ENCODE measurements at places on chromosomes 13 and 19. TPM values are rescaled to one million over a fixed set of nuclear protein-coding genes. Genes with fewer than 3 reads are reported as not detected.

The NPHS1 gene
- not detected for total RNA-seq

The KRTDAP gene
- total RNA-seq, result not detected

The POU2F2 gene
- total RNA-seq, result 29.3 TPM

The SPIB gene
- 0.78 TPM for total RNA-seq

DNA sequence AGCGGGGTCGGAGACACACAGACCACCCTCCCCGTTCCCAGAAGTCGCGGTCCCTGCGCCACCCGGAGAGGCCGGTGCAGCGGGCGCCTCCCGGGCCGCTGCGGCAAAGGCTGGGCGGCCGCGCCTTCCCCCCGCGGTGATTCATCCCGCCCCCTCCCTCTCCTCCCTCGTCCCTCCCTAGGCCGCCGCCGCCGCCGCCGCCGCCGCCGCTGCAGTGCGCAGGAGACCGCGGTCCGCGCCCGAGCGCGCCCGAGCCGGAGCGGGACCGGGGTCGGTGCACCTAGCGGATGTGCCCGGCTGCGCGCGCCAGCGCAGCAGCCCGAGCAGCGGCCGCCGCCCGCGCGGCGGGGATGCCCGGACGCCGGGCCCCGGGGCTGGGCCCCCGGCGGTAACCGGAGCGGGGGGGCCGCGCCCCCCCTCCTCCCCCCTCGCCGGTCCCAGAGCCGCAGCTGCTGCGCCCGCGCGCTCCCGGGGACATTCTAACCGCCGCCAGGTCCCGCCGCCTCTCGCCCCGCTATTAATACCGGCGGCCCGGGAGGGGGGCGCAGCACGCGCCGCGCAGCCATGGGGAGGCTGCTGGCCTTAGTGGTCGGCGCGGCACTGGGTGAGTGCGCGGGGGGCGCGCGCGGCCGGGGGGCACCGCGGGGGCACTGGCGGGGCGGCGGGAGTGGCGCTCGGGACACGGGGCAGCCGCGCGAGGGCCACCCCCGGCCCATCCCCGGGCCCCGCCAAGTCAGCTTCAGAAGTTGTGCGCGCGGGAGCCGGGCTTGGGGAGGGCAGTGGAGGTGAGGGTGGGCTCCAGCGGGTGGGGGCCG, at the start of gene SCN1B:
TSS of gene SCN1B (plus strand) at position 214 of the 815 bp plus-strand sequence. CDS start at position 565, 351 bp downstream.
- peak; percentile 69 for DNase-seq

- DNase-seq, result no peak
Measured at GRCh38 chr19:49117677-49118564, 1.0 kb downstream of the C19orf73 start.

DNA sequence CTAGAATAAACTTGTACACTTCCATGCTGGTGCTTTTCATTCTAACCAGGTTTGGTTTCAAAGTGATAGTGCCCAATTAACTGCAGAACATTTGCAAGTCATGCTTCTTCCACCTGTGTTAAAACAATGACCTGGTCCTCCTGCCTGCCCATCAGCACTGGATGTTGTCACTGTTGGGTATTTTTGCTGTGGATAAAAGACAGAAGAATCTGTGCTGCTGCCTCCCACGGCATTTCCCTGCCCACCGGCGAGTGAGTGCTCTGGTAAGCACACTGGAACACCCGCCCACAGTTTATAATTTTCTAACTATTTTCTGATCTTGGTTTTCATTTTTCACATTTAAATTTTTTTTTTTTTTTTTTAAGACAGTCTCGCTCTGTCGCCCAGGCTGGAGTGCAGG, 2.3 kb upstream of the AKAP8 start:
- DNase-seq, result no peak

- DNase-seq, result no peak
Measured at GRCh38 chr13:40096357-40096901, 441.0 kb downstream of the COG6 start.

GRCh38 chr19:17294051-17294891, 9.0 kb downstream of the ABHD8 start:
- DNase-seq, result no peak

DNA sequence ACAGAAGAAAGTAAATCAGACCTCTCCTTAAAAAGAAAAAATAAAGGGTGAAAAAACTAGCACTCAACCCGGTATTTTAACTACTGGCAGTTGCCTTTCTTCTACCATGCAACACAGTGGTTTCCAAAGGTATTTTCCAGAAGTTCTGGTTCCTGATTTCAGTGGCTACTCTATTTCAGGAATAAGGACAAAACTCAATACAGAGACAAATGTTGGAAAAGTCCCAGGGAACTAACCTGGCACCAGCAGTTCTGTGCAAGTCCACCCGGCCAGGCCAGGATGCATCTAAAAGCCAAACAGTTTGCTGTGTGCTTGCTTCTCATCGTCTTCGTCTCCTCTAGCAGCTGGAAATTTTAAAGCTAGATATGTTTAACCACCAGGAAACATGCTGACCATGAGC, 52.5 kb downstream of the FOXO1 start:
- no peak for DNase-seq

DNA sequence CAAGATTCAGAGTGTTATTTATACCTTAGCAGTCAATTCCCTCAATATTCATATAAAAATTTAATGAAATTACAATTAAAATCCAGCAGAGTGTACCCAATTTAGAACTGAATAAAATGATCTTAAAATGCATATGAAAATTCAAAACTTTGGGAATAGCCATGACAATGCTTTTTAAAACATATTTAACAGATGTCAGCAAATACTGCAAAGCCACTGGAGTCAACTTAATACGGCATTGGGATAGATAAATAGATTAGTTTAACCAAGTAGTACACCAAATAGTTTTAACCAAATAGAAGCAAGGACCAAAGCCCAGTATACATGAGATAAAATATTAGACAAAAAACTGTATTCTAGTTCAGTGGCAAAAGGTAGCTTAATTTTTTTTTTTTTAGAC, 79.8 kb downstream of the TNFSF13B start:
- DNase-seq, result no peak

DNA sequence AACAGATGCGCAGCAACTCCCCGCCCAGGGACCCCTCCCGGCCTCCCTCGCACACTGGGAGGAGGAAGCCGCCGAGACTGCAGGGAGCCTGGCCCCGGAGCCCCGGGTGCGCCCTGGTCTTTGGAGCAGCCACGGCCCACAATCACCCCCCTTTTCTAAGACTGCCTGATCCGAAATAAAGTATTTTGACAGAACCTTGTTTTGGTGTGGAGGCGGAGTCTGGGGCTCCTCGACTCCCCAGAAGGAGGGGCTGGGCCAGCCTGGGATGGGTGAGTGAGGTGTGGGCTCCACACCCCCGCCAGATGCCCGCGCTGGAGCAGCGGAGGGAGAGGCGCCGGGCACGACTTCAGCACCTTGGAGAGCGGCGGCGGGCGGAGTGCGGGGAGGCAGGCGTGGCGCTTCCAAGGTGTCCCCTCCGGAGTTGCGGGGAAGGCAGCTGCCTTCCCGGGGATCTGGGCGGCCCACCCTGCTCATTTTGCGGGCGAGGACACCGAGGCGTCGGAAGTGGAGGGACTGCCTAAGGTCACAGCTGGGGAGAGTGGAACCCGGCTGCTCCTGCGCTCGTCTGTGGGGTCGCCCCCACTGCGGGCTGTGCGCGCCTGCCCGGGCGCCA, 9.4 kb downstream of the SIRT6 start:
- peak; percentile 78 for DNase-seq

- no peak for DNase-seq
Measured at GRCh38 chr19:29328586-29328985, 115.6 kb upstream of the UQCRFS1 start.

DNA sequence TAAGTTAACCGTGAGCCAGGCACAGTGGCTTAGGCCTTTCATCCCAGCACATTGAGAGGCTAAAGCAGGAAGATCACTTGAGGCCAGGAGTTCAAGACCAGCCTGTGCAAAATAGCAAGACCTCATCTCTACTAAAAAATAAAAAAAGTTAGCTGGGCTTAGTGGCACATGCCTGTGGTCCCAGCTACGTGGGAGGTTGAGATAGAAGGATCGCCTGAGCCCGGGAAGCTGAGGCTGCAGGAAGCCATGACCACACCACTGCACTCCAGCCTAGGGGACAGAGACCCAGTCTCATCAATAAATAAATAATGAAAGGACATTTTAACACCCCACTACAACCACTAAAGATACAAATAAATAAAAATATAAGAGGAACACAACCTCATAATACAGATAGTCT, 21.6 kb downstream of the LSM14A start:
- no peak for DNase-seq

DNA sequence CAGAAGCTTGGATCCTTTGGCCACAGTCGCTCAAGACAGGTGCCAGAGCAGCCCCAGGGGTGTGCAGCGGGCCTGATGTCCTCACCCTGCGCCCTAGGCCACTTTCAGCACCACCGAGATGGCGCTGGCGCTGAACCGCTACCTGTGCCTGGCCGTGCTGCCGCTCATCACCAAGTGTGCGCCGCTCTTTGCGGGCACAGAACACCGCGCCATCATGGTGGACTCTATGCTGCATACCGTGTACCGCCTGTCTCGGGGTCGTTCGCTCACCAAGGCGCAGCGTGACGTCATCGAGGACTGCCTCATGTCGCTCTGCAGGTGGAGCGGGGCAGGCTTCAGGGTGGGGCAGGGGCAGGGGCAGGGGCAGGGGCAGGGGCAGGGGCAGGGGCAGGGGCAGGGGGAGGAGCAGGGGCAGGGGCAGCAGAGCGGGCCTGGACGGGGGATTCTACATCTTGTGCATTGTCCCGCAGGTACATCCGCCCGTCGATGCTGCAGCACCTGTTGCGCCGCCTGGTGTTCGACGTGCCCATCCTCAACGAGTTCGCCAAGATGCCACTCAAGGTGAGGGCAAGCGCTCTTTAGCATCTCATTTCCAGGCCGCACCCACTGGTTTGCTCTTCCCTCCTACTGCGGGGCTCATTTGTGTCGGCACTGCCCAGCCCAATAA, 69.1 kb downstream of the RYR1 start:
- DNase-seq, result no peak

- no peak for DNase-seq
Measured at GRCh38 chr19:2848616-2849015, 7.3 kb downstream of the ZNF555 start.

- DNase-seq, result no peak
Measured at GRCh38 chr19:3599776-3600187, 6.9 kb downstream of the TBXA2R start.

- no peak for DNase-seq
Measured at GRCh38 chr13:51342706-51343105, 3.2 kb downstream of the SERPINE3 start.

DNA sequence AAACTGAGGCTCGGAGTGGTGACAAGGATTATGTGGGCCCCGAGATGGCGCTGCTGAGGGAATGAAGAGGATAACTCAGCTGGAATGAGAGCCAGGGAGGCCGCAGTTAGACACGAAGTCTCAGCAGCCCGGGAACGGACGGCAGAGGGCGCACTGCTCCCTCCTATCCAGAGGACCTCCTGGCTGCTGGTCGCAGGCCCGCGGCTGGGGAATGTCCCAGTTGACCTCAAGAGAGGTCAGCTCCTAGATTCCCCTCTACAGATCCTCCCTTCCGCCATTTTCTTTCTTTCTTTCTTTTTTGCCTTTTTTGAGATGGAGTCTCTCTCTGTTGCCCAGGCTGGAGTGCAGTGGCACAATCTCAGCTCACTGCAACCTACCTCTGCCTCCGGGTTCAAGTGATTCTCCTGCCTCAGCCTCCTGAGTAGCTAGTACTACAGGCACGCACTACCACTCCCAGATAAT, 24.1 kb upstream of the ASPDH start:
- DNase-seq, result peak; percentile 75
